ENCODE measurements at places on chromosomes 7 and 10.

GRCh38 chr7:129768614-129769399 is 157.3 kb downstream of the NRF1 start:
- peak; percentile 96 for DNase-seq

GRCh38 chr10:32149252-32149955 is 93.2 kb upstream of the KIF5B start:
- DNase-seq, result no peak

GRCh38 chr10:26430641-26431163 is 7.4 kb upstream of the APBB1IP start:
- DNase-seq, result no peak

DNA sequence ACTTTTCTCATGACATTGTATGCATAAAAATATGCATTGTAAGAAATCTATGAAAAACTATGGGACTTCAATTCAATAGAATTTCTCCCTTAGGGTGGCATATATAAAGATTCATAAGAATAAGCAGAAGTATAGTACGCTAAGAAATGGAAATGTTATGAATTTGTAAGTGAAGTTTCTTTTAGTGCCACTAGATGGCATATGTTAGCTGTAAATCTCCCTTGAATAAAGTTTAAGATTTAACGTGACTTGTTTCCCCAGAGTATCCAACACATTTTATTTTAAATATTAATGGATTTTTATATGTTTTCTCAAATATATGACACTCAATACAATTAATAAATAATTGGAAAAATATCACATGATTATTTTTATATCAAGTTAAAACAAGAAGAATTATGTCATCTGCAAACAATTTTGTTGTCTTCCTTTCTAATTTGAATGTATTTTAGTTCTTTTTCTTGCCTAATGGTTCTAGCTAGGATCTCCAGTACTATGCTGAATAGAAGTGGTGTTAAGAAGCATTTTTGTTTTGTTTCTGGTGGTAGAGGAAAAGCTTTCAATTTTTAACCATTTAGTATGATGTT is 287.2 kb downstream of the HGF start:
- DNase-seq, result peak; percentile 49

DNA sequence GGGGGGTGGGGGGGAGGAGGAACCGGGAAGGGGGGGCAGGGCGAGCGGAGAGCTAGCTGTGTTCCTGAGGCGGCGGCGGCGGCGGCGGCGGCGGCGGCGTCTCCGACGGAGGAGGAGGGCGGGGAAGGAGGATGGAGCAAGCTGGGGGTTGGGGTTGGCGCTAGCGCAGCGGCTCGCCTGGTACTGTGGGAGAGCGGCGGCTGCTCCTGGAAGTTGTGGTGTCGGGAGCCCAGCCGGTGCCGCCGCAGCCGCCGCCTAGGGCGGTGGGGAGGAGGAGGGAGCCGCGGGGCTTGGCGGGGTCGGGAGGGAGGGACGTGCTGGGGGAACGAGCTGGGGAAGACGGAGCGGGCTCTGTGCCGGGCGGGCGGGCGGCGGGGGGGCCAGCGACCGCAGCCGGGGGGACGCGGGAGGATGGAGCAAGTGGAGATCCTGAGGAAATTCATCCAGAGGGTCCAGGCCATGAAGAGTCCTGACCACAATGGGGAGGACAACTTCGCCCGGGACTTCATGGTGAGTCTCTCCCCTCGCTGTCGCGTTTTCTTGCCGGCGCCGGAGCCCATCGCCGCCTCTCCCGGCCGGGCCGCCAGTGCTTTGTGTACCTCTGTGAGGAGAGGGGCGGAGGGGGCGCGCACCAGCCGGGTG is at the start of gene PTPN12:
Gene PTPN12, plus strand, starts transcription at position 160 of the 642 bp plus-strand sequence. Its CDS starts 252 bp downstream, at position 412.
- peak; percentile 92 for DNase-seq

DNA sequence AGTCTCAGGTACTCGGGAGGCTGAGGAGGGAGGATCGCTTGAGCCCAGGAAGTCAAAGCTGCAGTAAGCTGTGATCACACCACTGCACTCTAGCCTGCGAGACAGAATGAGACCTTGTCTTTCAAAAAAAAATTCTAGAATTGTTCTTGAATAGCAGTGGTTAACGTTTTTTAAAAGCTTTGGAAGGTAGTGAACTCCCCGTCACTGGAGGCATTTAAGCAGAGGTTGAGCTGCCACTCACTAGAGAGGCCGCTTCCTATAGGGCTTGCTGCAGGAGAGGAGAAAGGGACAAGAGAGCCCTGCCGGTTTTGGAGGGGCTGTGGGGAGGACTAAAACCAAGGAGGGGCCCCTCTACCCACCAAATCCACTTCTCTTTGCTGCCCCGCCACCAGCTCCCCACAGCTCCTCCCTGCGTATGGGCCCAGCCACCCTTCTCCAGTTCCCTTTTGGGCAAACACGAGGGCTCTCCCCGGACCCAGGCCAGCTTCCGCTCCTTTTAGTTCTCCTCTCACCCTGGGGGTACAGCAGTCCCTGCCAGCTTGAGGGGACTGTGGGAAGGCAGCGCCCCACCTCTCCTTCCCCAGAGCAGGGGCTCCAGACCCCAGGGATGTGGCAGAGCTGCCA is 86.9 kb upstream of the GTF2I start:
- no peak for DNase-seq

DNA sequence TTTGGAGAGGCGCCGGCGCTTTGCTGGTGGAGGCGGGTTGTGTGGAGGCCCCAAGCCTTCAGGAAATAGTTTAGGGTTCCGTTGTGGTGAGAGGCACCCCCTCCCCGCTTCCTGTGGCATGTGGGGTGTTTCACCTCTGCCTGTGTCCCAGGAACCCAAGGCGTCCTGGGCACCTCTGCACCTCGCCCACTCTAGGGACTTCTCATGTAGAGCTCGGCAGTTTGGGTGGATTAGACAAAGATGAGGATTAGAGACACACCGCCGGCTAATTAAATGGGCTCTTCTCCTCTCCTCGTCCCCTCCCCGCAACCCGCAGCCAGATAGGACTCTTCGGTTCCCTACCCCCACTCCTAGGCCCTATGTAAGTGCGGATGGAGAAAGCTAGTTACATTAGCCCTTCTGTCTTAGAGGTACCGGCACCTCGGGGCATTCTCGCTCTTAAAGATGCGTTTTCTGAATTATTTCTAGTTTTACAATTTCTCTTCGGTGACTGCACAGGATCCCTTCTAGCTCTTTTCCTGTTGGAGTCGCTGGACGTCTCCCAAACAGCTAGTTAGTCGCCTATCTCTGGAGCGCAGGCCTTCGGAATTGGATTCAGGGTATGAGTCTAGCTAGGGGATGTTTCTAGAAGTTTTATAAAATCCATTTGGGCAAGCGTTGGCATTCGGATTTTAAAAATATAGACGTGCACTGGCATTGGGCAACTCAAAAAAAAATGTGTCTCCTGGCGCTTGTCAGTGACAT is 7.8 kb downstream of the PTF1A start:
- DNase-seq, result no peak

All from NCI-H1092 treated with DMSO at 0.1 percent for 48 hours (cell line).